Cardiac muscle cell (in vitro differentiated cells and primary cell): ENCODE measurements at places on chromosomes 7 and 10.

- DNase-seq: no peak
Measured at GRCh38 chr7:101921061-101921460, 103.6 kb downstream of the CUX1 start.

GRCh38 chr7:47895026-47895425 is 53.2 kb downstream of the PKD1L1 start:
- no peak for DNase-seq

DNA sequence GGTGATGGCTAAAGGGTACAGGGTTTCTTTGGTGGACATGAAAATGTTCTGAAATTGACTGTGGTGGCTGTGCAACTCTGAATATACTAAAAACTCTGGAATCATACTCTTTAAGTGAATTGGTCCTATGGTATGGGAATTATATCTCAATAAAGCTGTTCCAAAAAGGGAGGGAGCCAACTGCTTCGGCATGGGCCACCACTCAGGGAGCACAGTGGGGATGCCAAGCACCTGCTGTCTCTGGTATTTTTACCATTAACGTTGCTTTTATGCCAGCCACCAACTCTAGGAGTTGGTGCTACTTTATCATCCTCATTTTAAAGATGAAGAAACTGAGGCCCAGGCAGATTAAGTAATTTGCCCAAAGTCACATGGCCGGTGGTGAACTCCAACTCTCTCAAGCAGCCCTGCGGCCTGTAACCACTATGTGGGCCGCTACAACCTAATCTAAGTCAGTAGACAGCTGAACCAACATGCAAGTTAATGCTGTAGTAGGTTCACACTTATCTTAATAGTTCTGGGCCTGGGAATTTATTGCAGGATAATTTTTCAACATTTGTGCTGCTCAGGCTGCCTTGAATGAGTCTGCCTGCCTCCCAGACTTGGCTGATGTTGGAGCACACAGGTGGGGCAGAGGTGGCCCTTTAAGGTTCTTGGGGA is 20.8 kb downstream of the SH3PXD2A start:
- DNase-seq: no peak

DNA sequence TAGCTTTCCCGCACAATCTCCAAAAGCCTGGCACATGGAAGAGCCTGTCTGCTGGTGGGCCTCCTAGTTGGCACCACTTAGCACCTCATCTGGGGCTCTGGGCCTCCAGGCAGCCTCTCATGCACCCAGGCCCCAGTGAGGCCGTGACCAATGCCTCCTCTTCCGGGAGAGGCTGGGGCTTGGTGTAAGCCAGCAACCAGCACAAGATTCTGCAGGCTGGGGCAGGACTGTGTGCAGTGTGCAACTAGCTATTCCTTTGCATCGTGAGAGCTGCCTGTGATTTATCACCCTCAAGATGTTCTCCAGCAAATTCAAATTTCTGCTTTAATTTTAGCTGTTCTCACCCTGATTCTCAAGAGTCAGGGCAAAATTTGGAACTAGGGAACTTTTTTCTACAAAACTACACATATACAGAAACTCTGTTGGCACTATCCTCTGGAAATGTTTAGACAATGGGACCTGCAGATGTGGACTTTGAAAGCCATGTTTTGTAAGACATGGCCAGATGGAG is 603.7 kb upstream of the MKI67 start:
- no peak for DNase-seq

- DNase-seq: no peak
Measured at GRCh38 chr10:43811871-43812270, 163.2 kb upstream of the ZNF32 start.

DNA sequence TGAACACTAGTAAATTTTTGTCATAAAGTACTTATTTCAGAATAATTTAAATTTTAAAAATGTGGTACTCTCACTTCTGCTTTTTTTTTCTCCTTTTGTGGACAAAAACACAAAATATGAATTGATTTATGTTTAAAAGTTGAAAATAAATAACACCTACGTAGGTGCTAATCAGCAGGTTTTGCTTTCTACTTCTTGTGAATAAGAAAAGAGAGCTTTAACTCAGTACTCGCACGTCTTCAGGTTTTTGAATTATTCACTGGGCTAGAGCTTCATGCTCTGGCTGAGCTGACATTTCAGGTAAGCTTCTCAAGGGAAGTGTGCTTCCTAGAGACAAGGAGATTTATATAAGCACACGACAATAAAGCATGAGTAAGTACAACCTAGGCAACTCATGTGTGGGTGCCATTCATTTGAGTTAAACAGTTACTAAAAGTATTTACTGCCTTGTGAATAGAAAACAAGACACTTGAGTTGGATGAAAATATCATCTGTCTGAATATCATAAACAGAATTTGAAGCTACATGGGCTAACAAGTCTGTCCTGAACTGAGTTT is 190.0 kb upstream of the POT1 start:
- DNase-seq: peak; percentile 1

DNA sequence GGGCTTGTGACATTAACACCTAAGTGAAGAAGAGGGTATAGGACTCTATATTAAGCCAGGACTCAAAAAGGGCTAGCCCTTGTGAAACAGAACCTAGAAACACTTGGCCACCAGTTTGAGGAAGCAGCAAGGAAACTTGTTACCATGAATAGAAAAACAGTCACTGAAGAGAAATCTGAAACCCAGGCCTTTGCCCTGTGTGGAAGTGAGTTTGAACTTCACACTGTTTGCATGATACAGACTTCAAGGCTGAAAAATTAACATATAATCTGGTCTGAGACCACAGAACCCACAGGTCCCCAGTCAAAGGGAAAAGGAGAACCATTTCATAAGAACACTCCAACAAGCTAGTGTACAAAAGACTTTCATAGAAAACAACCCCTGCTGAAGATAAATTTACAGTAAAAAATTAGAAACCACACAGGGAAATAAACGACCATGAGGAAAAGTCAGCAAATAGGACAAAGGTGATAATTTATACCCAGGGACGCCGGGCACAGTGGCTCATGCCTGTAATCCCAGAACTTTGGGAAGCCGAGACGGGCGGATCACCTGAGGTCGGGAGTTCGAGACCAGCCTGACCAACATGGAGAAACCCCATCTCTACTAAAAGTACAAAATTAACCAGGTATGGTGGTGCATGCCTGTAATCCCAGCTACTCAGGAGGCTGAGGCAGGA is 76.1 kb downstream of the SKIDA1 start:
- DNase-seq: no peak

GRCh38 chr10:97163181-97163580 is 22.6 kb downstream of the SLIT1 start:
- no peak for DNase-seq

- DNase-seq: no peak
Measured at GRCh38 chr10:83678850-83679249, 460.5 kb upstream of the GHITM start.

GRCh38 chr7:139741789-139742344 is 35.9 kb downstream of the HIPK2 start:
- DNase-seq: no peak

DNA sequence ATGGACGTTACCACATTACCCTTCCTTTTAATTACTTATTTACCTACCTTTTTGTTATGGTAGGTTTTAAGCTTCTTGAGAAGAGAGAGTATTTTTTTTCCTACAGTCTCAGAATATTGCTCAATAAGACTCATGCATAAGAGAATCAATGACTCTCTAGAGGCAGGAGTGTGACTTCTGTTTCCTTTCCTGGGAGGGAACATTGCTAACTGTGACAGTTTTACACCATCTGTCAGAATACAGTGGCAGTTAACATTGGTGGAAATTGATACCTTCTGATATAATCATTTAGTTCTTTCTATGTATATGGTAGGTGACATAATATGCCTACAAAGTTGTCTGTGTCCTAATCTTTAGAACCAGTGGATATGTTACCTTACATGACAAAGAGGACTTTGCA is 348.7 kb upstream of the POT1 start:
- DNase-seq: no peak
